Epithelial cell of esophagus (primary cell): ENCODE measurements at places on chromosomes 12 and 14.
A peak's percentile ranks its signal among the peaks of the same experiment; 100 is the strongest.

- DNase-seq: peak; percentile 93
These were observed 75.8 kb downstream of the GPATCH2L start for GRCh38 chr14:76227450-76228050.

DNA sequence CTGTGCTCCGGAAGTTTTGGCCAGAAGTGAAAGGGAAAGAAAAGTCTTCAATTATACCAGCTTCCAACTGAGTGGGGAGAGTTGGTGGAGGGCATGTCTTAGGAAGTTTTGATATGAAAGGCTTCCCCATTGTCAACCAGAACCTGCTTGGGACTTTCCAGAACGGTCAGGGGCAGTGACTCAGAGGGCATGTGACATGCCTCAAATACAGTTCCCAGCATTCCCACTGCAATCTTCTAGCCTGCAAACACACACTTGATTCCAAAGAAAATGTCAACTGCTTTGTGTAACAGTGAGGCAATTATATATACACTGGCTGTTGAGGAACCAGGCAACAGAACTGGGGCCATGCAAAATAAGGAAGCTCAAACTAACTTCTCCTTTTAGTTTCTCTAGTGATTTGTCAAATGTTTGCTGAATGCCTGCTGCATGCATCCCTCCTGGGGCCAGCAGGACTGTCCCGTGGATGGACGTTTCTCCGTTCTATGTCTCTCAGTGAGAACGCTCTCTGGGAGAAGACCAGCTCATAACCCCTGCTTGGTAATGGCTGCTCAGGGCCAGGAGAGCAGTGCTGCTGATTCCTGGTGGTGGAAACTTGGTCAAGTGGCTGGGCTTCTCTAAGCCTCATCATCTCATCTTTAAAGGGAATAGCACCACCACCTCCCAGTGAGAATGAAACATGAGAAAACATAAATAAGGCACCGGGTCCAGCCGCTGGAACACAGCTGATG lies 18.3 kb downstream of the SLC25A47 start:
- peak; percentile 85 for DNase-seq

- peak; percentile 58 for DNase-seq
These were observed 98.1 kb downstream of the DDHD1 start for GRCh38 chr14:53055003-53055402.

DNA sequence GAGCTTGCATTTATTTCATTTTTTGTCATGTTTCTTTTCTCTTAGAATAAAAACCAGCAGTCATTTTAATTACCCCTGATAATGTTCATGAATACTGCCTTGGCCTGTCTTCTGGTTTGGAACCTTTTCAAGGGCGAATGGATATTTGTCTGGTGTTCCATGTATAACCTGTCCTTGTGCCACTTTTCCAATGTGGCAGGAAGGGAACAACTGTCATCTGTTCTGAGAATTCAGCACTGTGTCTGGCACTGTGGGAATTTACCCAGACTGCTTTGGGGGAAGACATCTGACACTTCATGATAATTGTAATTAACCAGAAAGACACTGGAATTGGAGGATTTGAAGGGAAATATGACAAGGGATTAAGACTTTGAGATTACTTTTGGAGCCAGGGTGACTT lies 352.8 kb downstream of the APAF1 start:
- DNase-seq: no peak

DNA sequence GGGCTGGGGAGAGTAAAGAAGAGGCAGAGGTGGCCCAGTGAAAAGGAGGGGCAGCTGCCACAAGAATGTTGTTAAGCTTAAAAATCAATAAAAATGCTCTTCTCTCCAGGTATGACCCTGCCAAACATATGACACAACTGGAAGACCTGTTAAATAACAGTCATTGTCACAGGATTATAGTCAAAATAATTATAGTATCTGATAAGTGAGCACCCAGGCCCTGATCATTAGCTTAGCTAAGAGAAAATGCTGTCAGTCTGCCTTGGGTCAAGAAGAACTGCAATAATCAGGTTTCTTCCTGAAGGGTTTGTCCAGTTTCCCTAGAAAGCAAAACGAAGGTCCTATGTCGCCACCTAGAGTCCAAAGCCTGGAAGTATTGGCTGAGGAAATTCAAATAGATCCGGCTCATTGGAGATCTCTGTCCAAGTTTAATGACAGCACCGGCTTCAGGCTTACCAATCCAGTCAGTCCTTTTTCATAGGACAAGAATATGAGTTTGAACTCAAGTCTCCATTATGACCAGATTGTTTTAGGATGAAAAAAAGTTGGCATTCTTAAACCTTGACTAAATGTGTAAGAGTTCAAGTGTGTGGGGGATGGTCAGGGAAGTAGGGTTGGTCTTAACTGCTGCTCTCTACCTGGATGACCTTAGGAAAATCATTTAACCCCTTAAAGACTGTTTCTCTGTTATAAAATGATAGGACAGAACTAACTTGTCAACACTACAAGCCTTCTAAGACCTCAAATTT lies 22.5 kb upstream of the NKX2-8 start:
- DNase-seq: peak; percentile 80

DNA sequence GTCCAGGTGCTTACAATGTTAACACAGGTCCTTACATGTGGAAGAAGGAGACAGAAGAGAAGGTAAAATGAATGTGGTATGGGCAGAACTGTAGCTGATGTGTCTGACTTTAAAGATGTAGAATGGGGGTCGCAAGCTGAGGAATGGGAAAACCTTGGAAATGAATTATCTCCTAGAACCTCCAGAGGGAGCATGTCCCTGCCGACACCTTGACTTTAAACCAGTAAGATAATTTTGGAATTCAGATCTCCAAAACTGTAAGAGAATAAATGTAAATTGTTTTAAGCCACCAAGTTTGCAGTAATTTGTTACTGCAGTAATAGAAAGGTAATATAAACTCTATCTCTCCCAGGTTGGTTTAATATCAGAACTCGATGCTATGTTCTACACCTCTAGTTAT lies 80.1 kb upstream of the ALG10 start:
- DNase-seq: peak; percentile 9

DNA sequence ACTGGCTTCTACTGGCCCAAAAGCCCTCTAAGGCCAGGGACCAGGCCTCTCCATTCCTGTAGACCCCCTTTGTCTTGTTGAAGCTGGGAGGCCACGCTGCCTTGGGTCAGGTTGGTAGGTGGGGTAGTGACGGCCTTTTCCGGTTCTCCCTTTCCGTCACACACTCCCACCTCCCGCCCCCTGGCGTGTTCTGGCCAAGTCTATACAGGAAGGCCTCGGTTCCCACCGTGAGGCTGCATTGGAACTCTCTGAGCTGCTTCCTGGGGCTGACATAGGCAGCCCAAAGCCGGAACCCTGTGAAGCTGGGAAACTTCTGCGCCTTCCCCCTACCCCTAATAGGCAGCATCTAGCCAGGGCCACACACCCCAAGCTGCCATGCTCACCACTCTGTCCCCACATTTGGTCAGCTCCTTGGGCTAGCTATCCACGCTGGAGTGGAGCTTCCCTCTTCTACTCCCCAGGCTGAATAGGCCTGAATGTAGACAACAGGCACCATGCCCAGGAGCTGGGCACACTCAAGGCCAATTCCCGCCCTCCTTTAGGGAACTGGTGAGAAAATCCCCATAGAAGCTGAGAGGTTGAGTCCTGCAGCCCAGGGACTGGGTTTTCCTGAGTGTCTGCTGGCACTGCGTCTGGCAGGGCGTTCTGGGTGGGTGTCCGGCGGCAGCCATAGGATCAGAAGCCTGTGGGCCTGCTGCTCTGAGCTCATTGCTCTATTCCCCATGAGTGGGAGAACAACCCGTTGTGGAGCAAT lies 35.7 kb downstream of the RIN3 start:
- DNase-seq: no peak

DNA sequence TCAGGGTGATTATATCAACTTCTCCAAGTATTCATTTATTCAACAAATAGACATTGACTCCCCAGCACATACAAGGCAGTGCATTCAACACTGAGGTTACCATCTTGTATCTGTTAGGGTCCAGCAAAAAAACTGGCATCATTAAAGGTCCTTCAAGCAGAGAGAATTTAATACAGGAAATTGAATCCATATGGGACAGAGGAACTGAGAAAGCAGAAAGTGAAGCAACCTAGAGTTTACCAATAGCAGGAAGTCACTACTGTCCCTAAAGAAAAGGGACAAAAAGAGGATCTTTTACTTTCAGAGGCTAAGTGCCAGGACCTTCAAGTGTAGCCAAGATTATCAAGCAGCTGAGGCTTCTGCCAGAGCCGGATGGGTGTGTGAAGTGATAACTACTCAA lies 237.8 kb upstream of the TBX3 start:
- no peak for DNase-seq

DNA sequence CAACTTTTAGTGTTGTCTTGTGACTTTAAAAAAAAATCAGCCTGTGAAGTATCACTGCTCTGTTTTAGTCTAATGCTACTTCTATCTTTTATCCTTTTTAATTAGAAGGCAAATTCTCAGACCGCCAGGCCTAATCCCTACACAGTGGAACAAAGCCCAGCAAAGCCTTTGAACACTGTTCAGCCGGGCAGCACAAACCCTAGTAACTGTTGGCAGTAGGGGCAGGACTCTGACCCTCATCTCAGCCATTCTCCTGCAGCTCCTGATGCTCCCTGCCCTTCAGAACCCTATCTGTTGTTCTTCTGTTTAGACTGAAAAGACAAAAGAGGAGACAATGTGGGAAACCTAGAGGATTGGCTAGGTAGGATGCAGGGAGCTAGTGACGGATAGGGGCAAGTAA lies 78.0 kb upstream of the OTX2 start:
- DNase-seq: no peak

DNA sequence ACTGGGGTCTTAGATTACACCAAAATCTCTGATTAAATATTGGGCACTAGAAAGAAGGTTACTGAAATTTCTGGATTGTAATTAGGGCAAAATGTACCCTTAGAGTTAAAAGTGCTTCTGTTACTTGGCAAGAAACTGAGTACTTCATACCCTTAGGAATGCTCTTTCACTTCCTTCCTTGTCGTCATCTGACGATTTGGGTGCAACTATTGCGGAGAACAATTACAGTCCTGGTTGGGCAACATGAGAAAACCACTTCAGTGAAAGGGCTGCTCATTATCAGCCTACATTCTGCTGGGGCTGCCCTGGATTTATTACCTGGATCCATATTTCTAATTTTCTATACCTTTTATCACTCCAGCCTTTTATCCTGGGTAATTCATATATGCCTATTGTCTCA lies 348.5 kb upstream of the MDGA2 start:
- peak; percentile 1 for DNase-seq

GRCh38 chr12:58174316-58174715 lies 232.9 kb downstream of the ATP23 start:
- DNase-seq: no peak

- DNase-seq: no peak
These were observed 11.7 kb upstream of the RIN3 start for GRCh38 chr14:92501891-92502351.

DNA sequence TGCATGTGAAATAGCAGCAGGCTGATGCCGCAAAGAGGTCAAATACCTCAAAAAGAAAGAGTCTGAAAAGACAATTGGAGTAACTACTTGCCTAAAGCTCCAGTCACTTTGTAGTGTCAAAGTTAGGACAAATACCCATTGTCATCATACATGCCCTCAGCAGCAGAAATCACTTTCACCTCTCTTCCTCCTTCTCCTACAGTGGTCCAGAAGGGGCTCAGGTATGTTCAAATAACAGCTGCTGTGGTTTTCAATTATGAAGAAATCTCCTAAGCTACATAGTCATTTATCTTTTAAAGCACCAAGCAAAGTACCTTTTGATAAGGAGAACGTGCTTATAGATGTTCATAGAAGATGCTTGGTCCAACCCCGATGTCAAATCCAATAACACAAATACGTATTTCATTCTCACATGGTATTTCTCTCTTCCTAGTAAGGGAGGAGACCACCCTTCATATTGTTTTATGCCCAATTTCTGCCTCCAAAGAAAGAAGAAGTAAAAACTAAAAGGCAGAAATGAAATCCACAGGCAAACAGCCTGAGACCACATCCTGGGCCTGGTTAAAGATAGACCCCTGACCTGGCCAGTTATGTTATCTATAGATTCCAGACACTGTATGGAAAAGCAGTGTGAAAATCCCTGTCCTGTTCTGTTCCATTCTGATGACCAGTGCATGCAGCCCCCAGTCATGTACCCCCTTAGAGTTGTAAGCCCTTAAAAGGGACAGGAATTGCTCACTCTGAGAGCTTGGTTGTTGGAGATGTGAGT lies 23.7 kb downstream of the GYS2 start:
- DNase-seq: no peak
